ENCODE measurements at places on chromosomes 1 and 21. TPM values are rescaled to one million over a fixed set of nuclear protein-coding genes. Genes with fewer than 3 reads are reported as not detected.

Gene CTH
- 2.1 TPM for total RNA-seq

Gene FMO2
- total RNA-seq, result not detected

Gene CD5L
- not detected for total RNA-seq

Gene OR2L8
- total RNA-seq, result not detected

Gene LY9
- total RNA-seq, result 0.09 TPM

Gene LHX8
- total RNA-seq, result 1.7 TPM

Gene UBE2U
- total RNA-seq, result not detected

Gene SLC1A7
- not detected for total RNA-seq

Gene TENT5C
- total RNA-seq, result 0.09 TPM

Gene CYP4A11
- total RNA-seq, result not detected

Gene C1orf87
- total RNA-seq, result not detected

Gene CAPZA1
- 62.1 TPM for total RNA-seq

Gene HCN3
- total RNA-seq, result 5.4 TPM

Gene AMY2A
- total RNA-seq, result not detected

Gene REG4
- total RNA-seq, result not detected

Gene OR2L5
- total RNA-seq, result not detected

Gene OR10Z1
- total RNA-seq, result not detected

Gene C1QTNF12
- 1.7 TPM for total RNA-seq

Gene PHGDH
- total RNA-seq, result 79.9 TPM

Gene BPNT1
- 21.0 TPM for total RNA-seq

Gene PADI4
- total RNA-seq, result not detected

Gene TAS1R1
- total RNA-seq, result not detected

Gene NPHS2
- not detected for total RNA-seq

Gene F3
- 1.9 TPM for total RNA-seq

Gene TTC24
- total RNA-seq, result not detected

Gene DNAJC6
- total RNA-seq, result 4.5 TPM

All from A549 treated with DMSO at 1 μM for 4 hours (cell line).